Keratinocyte (primary cell): ENCODE measurements at places on chromosomes 2 and 18. TPM values are rescaled to one million over a fixed set of nuclear protein-coding genes. Genes with fewer than 3 reads are reported as not detected.
A peak's percentile ranks its signal among the peaks of the same experiment; 100 is the strongest.

Gene MXD1
- polyA plus RNA-seq, result 7.8 to 15.9 TPM (median 14.6 TPM) in 3 replicates

Gene FBLN7
- polyA plus RNA-seq, result 0.12 TPM in 1 of 3 replicates, not detected in the others

Gene C2orf66
- 0.32 to 2.9 TPM (median 2.2 TPM) in 3 replicates for polyA plus RNA-seq

Gene CDKL4
- not detected in 3 replicates for polyA plus RNA-seq

Gene CD207
- not detected in 3 replicates for polyA plus RNA-seq

GRCh38 chr2:11753452-11753885 is 7.0 kb downstream of the LPIN1 start:
- DNase-seq, result no peak

- DNase-seq, result no peak
Observed at GRCh38 chr2:212265777-212266176, 272.8 kb downstream of the ERBB4 start.

- no peak for DNase-seq
Observed at GRCh38 chr2:188170356-188170755, 121.3 kb upstream of the GULP1 start.

DNA sequence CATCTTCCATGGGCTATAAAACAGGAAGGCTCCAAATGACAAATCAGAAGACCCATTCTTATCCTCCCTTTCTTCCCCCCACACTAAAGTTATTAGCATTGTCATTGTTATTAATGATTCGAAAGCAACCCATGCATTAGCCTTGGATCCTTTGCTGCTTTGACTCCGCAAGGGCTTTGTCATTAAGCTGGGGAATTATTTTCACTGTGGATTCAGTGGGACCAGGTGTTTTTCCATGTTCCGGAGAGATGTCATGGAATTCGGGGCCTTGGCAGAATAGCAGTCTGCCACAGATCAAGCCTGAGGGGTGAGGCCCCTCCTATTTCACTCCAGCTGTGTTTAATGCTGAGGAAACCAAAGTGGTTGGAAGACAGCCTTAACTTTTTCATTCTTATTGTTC is 357.1 kb downstream of the EN1 start:
- DNase-seq, result no peak

GRCh38 chr2:53652131-53652530 is 115.5 kb upstream of the CHAC2 start:
- DNase-seq, result no peak

DNA sequence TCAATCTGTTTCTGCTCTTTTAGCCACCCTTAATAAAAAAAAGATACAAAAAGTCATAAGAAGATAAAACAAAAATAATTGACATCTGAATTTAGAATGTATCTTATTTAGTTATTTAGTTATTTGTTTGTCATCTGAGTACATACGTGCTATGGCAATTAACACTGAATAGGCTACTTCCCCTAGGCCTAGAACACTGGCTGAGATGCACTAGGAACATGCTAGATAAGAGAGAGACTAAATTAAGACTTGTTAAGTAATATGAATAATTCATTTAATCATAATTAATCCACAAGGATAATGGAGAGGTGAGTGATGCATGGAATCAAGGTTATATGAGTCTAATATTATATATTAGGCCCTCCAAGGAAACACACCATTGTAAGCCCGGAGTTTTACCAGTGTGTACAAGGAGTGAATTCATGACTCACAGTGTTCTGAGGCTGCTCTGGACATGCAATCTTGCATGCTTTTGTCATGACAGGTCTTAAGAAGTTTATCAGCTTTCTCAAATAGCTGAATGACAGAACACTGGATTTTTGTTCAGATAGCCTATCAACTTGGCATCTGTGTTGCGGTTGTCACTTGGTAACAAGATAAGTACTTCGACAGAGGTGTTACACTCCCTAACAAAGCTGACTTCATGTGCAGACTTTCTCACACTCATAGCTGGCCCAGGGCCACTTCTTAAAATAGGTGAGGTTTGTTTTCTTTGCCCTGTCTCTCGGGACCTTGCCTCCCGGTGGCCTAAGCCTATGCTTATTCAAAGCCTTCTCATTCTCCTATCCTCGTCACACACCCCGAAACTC is 5.0 kb upstream of the SERPINB2 start:
- DNase-seq, result peak; percentile 98
